ENCODE measurements at places on chromosomes 4 and X. TPM values are rescaled to one million over a fixed set of nuclear protein-coding genes. Genes with fewer than 3 reads are reported as not detected.

The AWAT1 gene
- not detected for total RNA-seq

The GRIA2 gene
- total RNA-seq: not detected

The UCP1 gene
- not detected for total RNA-seq

The PNMA3 gene
- total RNA-seq: not detected

The TMEM255A gene
- total RNA-seq: not detected

The SPANXN3 gene
- not detected for total RNA-seq

The MYOZ2 gene
- total RNA-seq: not detected

The RASSF6 gene
- total RNA-seq: 12.8 TPM

Data from Calu3 (cell line).